Activated T-helper 9 cell treated with anti-CD3 and anti-CD28 coated beads, Interleukin-2, amount 50 U/mL, for 16 hours (primary cell): ENCODE measurements at places on chromosomes 2 and 18.

- DNase-seq: peak; percentile 21
These were observed 16.6 kb upstream of the PCBP1 start for GRCh38 chr2:70070542-70071268.

DNA sequence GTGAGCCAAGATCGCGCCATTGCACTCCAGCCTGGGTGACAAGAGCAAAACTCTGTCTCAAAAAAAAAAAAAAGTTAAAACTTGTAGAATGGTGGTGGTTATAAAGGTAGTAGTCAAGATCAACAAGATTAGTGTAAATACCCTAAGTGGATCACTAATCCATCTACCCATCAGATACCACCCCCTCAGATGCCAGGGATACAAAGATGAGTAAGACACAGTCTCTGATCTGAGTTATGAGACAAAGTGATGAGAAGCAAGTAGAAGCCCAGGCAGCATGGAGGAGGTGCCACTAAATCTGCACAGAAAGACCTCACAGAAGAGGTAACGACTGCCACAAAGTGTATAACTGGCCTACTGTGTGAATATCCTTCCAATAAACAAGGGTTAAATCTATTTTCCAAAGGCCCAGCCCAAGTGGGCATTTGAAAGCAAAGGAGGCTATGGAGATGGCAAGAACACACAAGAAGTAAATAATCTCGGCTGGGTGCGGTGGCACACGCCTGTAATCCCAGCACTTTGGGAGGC, 20.2 kb downstream of the NFE2L2 start:
- no peak for DNase-seq

DNA sequence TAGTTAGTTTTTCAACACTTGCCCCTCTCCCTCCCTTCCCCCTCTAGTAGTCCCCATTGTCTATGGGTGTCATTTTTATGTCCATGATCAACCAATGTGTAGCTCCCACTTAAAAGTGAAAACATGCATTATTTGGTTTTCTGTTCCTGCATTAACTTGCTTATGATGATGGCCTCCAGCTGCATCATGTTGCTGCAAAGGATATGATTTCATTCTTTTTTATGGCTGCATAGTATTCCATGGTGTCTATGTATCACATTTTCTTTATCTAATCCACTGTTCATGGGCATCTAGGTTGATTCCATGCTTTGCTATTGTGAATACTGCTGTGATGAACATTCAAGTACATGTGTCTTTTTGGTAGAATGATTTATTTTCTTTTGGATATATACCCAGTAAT, 70.5 kb downstream of the PDE11A start:
- DNase-seq: no peak

GRCh38 chr2:198717451-198717850, 740.3 kb downstream of the SATB2 start:
- DNase-seq: no peak

- DNase-seq: no peak
These were observed 176.3 kb downstream of the NOL4 start for GRCh38 chr18:34048423-34048822.

DNA sequence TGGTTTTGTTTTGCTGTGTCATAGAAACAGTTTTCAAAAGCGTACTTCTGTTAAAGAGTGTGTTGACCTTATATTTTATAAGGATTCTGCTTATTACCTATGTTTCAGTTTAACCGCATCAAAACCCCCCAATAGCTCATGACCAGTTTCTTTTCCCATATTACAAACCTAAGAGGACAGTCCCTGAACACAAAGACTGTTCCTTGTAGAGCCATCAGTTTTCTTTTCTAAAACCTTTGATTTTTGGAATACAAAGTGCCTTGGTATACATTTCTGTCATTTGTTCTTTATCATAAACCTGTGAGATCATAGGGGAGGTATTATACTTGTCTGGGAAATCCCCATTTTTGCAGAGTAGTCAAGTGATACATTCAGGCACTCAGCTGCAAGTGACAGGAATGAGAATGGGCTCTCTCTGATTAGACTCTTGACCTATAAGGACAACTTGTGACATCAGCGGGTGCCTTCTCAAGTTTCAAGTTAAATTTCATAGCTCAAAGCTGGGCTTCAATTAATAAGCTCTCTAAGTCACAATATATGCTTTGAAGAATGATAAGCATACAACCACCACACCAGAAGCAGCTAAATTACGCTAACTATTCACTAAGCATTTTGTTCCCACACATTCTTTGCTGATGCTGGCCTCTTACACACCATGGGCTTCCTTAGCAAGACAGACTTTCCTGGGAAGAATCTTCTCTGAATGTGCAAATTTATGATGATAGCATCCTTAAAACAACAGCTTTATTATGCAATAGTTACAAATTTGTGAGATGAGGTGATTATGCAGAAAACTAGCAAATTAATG, 97.5 kb upstream of the CD302 start:
- no peak for DNase-seq

- DNase-seq: no peak
These were observed 108.1 kb upstream of the CD302 start for GRCh38 chr2:159905926-159906714.

DNA sequence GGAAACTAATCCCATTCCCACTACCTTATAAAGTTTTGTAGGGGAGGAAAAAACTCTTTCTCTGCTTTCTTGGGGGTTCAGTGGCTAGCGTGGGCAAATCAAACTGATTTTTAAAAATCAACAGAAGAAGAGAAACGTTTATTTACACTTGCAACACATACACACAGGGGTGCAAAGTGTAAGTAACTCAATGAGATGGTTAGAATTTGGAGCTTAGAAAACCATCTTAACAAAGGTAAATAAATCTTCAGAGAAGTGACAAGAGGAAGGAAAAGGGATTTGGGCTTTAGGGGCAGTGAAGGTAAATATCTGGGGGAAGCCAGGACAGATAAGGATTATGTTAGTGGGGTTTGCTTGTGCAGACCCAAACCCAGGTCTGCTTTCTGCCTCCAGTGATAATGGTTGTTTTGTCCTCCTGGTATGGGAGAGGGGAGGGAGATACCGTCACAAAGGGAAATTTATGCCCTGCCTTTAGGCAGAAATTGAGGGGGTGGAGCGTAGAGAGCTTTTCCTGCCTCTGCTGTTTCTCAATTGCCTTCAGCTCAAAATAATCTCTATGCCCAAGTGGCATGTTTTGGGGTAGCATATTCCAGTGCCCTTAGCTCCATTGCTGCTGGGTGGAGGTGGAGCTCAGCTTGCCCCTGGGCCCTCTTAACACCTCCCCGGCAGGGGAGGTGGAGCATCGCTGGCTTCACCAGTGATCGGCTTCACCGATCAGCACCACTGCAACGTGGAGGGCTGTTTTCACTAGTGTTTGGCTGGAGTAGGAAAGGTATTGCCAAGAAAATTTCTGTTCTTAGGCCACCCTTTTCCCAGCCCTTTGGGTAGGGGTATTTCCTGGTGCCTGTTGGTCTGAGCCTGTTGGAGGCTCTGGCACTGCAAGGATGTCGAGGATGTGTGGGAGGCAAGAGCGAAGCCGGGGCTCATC, 92.2 kb downstream of the TEX51 start:
- no peak for DNase-seq

DNA sequence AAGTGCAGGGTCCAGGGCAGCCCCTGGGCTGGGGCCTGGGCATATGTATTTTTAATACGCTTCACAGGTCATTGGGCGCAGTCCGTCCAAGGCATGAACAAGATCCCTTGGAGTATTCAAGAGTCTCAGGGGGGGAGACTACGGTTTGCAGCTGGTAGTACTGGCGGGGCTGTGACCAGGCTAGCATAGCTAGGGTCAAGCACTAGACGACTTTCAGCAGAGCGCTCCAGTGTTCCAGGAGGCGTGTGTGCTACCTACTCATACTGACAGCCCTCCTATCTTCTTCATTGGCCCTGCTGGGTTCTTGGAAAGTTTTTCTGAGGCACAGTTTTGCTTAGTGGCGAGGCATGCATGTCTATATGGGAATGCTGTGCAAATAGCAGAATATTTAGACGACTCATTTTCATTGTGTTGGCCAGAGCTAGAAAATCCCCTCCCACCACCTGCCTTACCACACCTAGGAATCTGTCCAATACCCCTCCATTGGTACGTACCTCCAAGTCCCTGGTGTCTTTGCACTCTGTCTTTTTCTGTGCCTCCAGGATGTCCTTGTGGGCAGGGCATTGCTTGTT, 68.2 kb downstream of the GLI2 start:
- DNase-seq: no peak

GRCh38 chr2:12549641-12550040, 167.1 kb upstream of the TRIB2 start:
- no peak for DNase-seq

- DNase-seq: no peak
These were observed 27.7 kb upstream of the SPATS2L start for GRCh38 chr2:200278694-200279316.

GRCh38 chr2:160963957-160964356, 196.3 kb upstream of the TANK start:
- DNase-seq: no peak

DNA sequence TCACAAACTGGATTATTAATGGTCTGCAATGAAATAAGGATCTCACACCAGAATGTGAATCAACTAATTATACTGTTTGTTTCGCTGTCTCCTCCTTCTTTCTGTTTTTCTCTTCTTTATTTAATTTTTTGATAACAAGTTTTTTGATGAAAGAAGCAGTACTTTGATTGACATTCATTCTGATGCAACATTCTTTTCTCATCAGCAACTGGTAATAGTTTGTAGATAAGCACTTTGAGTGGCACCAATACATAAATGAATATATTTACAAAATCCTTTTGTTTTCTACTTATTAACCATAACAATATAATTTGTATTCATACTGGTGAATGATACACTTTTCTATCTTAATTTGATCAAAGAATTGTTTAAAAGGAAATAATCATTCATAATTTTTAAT, 115.3 kb upstream of the FAM117B start:
- DNase-seq: no peak
